Activated gamma-delta T cell treated with anti-CD3 and anti-CD28 coated beads, Interleukin-2, amount 50 U/mL, for 16 hours (primary cell): ENCODE measurements at places on chromosomes 7 and 10.

GRCh38 chr10:5817322-5818047, 4.3 kb upstream of the GDI2 start:
- DNase-seq: no peak

- DNase-seq: no peak
Measured at GRCh38 chr7:4460597-4460996, 221.5 kb upstream of the FOXK1 start.

DNA sequence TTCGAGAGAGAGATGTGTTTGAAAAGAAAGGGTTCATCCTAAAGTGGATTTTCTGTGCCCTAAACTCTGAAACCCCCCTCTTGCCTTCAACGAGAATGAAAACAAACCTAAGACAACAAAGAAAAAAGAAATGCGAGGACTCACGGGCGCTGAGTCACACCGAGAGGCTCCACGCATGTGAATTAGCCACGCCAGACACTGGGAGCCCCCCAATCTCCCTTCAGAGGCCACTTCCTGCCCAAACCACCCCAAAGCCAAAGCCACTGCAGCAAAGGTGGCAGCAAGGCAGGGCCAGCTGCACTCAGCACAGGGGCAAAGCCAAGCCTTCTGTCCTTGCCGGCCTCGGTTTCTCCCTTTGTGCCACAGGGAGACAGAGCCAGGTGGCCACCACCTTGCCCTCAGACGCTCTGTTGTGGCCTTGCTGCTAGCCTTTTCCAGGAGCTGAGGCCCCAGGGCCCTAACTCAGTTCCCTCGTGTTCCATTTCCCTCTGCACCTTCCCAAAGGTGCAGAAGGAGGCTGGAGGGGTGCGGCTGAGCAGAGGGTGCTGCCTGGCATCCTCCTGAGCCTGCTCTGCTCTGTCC, 93.3 kb downstream of the FAM53B start:
- DNase-seq: peak; percentile 71

DNA sequence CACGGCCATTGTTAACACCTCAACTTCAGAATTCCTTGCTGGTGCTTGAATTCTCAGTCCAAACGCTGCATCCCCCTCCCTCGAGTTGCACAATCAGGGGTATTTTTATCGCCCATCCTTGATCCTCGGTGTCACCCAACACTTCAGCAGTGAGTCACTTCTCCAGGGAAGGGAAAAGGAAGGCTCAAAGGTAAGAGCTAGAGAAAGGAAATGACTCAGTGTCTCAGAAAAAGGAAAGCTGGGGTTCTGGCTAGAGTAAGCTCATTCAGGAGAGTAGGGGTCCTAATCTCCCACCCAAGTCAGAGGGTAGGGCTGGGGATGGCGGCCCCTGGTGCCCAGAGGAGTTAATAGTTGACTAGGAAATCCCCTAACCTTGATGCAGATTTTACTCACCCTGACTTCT, 39.8 kb upstream of the TRIM8 start:
- DNase-seq: no peak

DNA sequence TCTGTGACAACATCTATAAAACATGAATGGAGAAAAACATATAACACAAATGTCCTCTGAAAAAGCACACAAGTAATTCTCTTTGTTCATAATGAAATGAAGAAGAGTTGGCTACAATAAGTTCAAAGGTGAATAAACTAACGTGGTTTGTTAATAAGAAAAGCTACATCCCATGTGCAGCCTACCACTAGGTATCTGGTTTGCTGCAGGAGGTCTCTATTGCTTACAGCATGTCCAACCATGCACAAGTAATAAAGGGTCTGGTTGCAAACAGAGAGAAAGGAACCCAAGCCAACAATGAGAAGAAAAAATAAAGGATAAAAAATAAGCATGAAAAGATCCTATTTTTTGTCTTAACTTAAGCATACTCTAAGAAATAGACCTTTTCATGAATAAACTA, 139.2 kb downstream of the CHCHD3 start:
- DNase-seq: no peak

DNA sequence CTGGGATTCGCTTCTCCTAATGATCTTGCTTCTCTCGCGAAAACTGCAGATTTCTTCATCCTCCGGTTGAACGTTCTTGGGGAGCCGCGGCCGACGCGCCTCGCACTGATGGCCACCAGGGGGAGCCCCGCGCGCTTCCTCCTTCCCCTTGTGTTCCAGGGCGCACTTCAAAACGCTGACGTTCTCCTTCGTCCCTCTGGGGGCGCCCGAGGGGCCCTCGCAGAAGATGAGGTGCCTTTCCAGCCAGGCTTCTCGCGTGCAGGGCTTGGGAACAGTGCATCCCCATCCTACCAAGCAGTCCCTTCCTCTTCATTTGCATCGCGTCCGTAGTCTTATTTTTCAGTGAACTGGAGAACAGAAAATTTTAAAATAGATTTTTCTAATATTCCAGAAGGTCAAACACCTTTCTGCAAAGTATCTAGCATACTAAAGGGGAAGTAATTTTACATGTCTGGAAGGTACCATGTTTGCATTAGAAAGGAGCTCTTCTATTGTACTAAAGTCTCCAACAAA, 22.5 kb downstream of the GSTO2 start:
- peak; percentile 82 for DNase-seq

DNA sequence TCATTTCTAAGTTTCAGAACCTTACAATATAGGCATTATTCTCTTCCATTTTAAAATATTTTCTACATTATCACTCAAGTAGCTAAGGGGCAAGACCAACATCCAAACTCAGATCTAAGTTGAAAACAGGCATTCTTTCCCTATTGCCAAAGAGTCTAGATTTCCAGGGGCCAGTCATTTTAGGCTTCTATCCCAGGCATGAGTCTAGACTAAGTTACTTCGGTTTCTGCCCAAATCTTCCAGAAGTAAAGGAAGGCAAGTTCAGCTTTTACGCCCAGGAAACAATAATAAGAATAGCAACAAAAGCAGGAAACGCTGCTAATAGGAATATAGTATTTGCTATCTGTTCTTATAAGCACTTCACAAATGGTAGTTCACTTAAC, 189.9 kb downstream of the DGKI start:
- DNase-seq: no peak

- no peak for DNase-seq
Measured at GRCh38 chr7:25303281-25304181, 75.2 kb upstream of the NPVF start.

- no peak for DNase-seq
Measured at GRCh38 chr7:27641581-27642230, 21.0 kb downstream of the HIBADH start.

DNA sequence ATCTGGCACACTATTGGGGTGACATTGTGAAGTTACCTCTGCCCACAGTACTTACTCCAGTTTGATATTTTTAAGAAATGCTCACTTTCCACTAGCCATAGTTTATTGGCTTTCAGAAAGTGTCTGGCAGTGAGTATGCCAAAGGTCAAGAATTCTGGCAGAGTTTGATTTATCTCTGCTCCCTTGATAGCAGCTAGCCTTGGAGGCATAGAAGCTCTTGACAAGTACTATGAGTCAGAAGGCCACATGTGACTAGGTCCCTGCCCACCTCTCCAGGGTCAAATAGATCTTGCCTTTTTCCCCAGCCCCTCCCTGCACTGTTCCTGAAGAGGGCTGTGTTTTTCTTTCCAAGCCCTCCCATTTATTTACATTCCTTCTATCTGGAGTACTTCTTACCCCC, 202.2 kb downstream of the AUTS2 start:
- DNase-seq: no peak

GRCh38 chr7:76282344-76283253, 19.9 kb upstream of the HSPB1 start:
- no peak for DNase-seq

DNA sequence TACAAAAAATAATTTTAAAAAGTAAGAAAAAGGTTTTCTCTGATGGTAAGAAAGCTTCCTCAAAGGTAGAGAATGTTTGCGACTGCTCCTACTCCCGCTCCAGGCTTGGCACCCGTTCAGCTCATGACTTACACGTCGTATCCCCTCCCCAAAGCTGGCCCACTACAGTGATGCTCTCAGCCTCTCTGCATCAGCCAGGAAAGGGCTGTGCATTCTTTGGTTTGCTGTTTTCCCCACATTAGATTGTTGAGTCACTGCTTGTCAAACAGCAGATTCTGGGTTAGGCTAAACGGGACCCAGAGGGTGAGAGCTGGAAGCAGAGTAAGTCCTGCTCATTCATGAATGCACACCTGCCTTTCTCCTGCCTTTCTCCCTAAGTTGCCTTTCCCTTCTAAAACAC, 54.7 kb upstream of the NMT2 start:
- no peak for DNase-seq

DNA sequence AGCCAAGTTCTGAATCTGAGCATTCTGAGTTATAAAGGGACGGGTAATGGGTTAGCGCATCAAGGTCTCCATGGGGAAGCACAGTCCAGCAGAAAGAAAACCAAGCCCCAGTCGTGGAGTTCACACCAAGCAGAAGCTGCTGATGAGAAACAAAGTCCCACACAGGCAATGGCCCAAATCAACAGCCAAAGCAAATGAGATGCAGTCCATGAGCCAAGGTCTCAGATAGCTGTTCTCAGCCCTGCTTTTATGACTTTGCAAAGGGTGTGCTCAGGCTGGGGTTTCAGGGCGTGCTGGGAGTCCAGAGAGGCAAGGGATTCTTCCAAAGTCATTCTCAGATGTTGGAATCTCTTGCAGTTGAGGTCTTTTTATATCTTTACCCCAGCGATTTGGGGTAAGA, 32.0 kb downstream of the THNSL1 start:
- DNase-seq: no peak

- no peak for DNase-seq
Measured at GRCh38 chr10:77919713-77920108, 6.8 kb downstream of the DLG5 start.

DNA sequence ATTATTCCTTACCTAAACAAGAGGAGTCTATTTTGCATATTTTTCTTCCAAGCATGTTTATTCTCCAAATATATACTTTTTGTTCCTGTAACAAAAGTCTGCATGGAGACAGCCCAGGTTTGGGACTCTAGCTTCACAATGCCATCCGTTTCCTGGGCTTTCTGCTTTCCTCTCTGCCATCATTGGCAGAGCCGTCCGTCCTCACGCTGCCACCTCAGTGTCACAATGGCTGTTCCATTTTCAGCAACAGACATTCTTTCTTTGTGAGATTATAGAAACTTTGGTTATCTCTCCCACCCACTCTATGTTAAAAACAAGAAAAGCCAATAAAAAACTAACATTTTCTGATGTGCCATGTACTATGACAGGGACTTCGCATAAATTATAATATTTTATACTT, 825.2 kb downstream of the REEP3 start:
- no peak for DNase-seq

DNA sequence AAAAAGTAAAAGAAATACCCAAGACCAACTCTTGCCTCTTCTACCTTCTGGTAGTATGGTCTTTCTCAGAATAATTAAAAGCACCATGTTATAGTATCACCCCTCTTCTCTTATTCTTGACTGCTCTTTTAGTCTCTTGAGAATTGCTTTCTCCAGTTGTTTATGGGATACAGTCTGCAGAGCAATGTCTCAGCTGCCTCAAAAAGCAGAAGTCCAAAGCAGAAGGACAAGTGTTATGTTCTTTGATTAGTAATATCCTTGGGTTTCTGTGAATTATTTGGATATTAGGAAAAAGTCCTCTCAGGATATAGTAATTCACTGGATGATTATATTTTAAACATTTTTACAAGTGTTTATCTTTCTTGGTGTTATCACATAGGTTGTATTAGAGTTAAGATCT, 7.4 kb downstream of the TAS2R41 start:
- no peak for DNase-seq

DNA sequence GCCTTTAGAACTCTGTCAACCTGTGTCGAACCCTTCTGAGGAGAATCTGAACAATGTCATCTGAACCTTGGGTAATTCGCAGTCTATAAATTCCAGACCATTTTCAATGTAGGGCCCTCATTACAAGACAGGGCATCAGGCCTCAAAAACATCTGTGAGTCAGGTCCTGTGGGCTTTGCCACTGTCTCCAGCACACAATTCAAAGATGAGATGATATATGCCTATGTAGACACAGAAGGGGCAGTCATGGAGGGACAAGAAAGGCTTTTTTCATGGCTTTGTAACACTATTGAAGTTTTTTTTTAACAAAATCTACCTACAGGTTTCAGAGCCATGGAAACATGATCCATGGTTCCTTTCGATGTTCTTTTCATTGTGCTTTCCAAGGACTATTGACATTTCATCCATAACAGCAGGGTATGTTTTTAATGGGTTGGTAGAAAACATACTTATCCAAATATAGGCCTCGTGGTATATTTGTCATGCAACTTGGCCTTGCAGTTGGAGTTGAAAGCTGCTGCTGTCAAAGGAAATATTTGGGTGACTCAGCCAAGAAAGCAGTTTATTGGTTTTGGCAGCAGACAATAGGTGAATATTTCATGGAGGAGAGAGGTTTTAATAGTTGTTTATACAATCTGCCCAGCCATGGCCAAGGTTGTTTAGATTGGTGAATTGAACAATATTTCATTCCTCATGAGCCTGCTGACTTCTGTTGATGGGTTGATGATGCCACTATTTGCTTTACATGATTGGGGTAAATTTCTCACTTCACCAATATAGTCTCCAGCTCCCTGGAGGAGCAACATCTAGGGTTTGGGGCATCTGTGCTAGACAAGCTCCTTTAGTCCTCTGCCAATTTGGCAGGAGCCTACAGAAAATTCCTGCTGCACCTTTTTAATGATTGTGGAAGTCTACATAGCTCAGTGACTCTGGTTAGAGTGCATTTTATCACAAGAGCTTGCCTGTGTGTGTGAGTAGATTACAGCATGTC, 158.4 kb upstream of the TMEM72 start:
- DNase-seq: no peak

- no peak for DNase-seq
Measured at GRCh38 chr10:34918776-34919315, 103.8 kb upstream of the PARD3 start.

- DNase-seq: no peak
Measured at GRCh38 chr7:16403475-16403874, 17.9 kb downstream of the CRPPA start.

DNA sequence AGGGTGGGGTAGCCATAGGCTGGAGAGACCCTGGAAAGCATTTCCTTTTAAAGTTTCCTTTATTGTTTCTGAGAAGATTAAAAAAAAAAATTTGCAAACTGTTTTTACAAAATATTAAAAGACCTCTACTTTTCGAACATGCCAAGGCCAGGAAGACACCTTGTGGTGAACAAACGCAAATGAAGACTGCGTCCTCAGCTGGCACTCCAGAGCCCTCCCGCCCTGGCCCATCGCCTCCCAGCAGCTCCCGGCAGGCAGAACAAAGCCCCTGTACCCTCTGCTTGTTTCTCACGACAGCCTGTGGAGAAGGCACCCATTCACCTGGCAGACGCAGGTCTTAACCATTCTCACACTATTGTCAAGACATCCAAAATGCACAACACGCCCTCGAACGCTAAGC, 56.4 kb downstream of the ESYT2 start:
- no peak for DNase-seq

- no peak for DNase-seq
Measured at GRCh38 chr7:24842449-24843241, 85.4 kb upstream of the GSDME start.

GRCh38 chr7:30907527-30908267, 4.0 kb upstream of the AQP1 start:
- no peak for DNase-seq
